ENCODE measurements at places on chromosomes 16 and 17. TPM values are rescaled to one million over a fixed set of nuclear protein-coding genes. Genes with fewer than 3 reads are reported as not detected.

GRCh38 chr17:6623941-6624340, 16.6 kb downstream of the KIAA0753 start:
- H3K4me3 ChIP-seq, result no peak overlapping the region
- peaks cover 3% of the 10 kb centered on the region for H3K36me3 ChIP-seq
- H3K27me3 ChIP-seq, result no peaks in the 10 kb centered on the region
- DNase-seq, result no peak
- H3K4me1 ChIP-seq, result no peaks in the 10 kb centered on the region
- H3K27ac ChIP-seq, result no peak overlapping the region

- DNase-seq, result no peak
- no peaks in the 10 kb centered on the region for H3K27me3 ChIP-seq
- H3K4me1 ChIP-seq, result peaks cover 8% of the 10 kb centered on the region
- no peaks in the 10 kb centered on the region for H3K36me3 ChIP-seq
Observed at GRCh38 chr16:86380030-86380429, 130.3 kb upstream of the FOXF1 start.

The NOG gene
- 9.5 TPM for polyA plus RNA-seq

- H3K27ac ChIP-seq, result peak overlapping the region; percentile 30
- peaks cover 8% of the 10 kb centered on the region for H3K4me1 ChIP-seq
- DNase-seq, result peak; percentile 11
- H3K27me3 ChIP-seq, result peaks cover 57% of the 10 kb centered on the region
Observed at GRCh38 chr17:77696151-77696720, 262.3 kb upstream of the TNRC6C start.

DNA sequence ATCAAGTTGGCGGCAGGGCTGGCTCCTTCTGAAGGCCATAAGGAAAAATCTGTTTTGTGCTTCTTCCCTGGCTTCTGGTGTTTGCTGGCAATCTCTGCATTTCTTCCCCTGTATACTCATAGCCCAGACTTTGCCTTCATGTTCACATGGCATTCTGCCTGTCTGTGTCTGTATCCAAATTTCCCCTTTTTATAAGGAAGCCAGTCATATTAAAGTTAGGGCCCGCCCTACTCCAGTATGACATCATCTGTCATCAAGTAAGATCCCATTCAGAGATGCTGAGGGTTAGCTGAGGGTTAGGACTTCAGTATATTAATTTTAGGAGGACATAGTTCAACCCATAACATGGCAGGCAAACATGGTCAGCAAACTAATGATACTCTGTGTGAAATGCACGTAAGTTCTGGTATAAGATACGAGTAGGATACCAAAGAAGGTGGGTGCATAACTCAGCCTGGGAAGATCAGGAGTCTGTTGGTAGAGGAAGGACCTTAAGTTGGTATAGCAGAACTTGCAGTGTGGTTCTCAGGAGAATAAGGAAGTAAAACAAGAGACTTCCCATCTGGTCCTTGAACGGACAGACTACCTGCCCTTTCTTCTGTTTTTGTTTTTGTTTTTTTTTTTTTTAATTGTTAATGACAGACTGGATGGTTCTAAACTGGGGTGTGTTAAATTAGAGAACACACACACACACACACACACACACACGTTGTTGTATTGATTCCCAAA, 13.9 kb downstream of the MAP2K6 start:
- H3K36me3 ChIP-seq, result no peaks in the 10 kb centered on the region
- no peak overlapping the region for H3K4me3 ChIP-seq
- H3K27ac ChIP-seq, result no peak overlapping the region
- no peak for DNase-seq

GRCh38 chr17:82836823-82837357, 2.9 kb downstream of the ZNF750 start:
- H3K4me3 ChIP-seq, result no peak overlapping the region
- H3K4me1 ChIP-seq, result peaks cover 26% of the 10 kb centered on the region
- peak overlapping the region; percentile 59 for H3K27ac ChIP-seq
- no peak for DNase-seq
- no peaks in the 10 kb centered on the region for H3K27me3 ChIP-seq

- no peak overlapping the region for H3K27ac ChIP-seq
- H3K4me1 ChIP-seq, result no peaks in the 10 kb centered on the region
- no peak overlapping the region for H3K4me3 ChIP-seq
- H3K27me3 ChIP-seq, result no peaks in the 10 kb centered on the region
- H3K36me3 ChIP-seq, result no peaks in the 10 kb centered on the region
Observed at GRCh38 chr16:62190426-62190825, 154.2 kb upstream of the CDH8 start.

GRCh38 chr16:85313526-85314301, 201.4 kb upstream of the CIBAR2 start:
- H3K27ac ChIP-seq, result peak overlapping the region; percentile 84
- no peak overlapping the region for H3K4me3 ChIP-seq
- no peaks in the 10 kb centered on the region for H3K36me3 ChIP-seq
- no peak for DNase-seq

The CCL7 gene
- polyA plus RNA-seq, result 1.2 TPM

The DRC7 gene
- polyA plus RNA-seq, result not detected

The STX1B gene
- polyA plus RNA-seq, result 2.7 TPM

DNA sequence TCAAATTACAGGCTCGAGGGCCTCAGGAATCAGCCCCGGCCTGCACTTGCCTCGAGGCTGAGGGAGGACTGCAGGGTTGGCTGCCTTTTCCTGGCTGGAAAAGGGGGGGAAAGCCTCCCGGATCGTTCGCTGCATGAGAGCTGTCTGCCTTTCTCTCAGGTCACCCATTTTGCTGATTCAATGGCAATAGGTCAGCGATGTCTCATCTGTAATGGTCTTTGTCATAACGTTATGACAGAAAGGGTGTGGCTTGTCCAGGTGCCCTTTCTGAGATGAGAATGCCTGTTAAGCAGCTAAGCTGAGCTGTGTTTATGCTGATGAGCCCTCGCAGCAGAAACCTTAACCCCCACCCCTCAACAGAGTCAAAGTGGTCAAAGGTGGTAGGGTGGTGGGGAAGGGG, 81.8 kb downstream of the AKAP1 start:
- H3K4me3 ChIP-seq, result no peak overlapping the region
- H3K27ac ChIP-seq, result no peak overlapping the region
- H3K27me3 ChIP-seq, result no peaks in the 10 kb centered on the region
- no peaks in the 10 kb centered on the region for H3K36me3 ChIP-seq

GRCh38 chr17:65433157-65433556, 128.3 kb downstream of the AXIN2 start:
- DNase-seq, result no peak
- no peak overlapping the region for H3K4me3 ChIP-seq
- H3K27me3 ChIP-seq, result no peaks in the 10 kb centered on the region
- no peaks in the 10 kb centered on the region for H3K4me1 ChIP-seq

DNA sequence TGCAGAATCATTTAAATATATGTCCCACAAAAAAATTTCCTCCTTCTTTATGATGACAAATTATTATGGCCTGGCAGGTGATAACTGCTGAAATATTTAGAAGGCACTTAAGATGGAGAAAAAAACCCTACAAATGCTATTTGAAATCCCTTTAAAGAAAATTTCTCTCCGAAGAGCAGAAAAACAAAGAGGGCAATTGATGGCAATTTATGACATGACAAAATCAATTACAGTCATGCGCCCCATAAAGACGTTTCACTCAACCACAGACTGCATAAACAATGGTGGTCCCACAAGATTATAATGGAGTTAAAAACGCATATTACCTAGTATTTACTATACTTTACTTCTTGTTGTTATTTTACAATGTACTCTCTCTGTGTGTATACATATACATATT, 25.2 kb upstream of the KIF2B start:
- H3K4me3 ChIP-seq, result no peak overlapping the region
- no peak overlapping the region for H3K27ac ChIP-seq
- no peaks in the 10 kb centered on the region for H3K4me1 ChIP-seq
- no peaks in the 10 kb centered on the region for H3K36me3 ChIP-seq
- DNase-seq, result no peak
- no peaks in the 10 kb centered on the region for H3K27me3 ChIP-seq

GRCh38 chr17:79086609-79087427, 12.2 kb downstream of the ENGASE start:
- no peaks in the 10 kb centered on the region for H3K4me1 ChIP-seq
- H3K27ac ChIP-seq, result no peak overlapping the region
- DNase-seq, result no peak
- no peak overlapping the region for H3K4me3 ChIP-seq
- no peaks in the 10 kb centered on the region for H3K27me3 ChIP-seq

DNA sequence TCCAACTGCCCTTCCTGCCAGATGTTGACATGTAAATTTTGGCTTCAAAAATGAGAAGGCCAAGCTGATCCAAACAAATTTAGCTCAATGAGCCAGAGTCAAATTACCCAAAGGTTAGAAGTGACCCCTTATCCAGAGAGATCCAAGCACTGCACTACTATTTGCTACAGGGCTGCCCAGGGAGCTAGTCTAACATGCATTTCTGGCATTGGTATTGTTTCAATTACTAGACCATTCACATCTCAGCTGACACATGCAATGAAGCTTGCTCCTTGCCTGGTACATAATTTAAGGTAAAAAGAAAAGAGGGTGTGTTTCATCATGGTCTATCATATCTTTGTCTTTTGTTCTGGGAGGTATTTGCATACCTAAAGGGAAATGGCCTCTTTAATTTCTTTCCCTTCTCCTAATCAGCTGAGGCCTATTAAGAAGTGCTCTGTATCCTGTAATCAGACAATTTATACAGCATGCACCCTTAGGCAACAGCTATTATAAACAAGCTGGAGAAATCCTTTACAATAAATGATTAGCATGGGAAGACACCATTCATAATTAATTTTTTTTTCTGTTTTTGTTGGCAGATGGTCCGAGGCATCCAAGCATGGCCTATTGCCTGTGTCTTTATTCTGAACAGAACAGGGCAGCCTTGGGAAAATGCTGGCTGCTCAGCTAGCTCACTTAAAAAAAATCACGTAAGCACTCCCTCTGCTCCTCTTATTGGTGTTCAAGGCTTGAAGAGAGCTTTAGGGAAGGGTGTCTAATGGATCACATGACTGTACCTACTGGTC, 161.5 kb upstream of the SALL1 start:
- no peak overlapping the region for H3K4me3 ChIP-seq
- no peak overlapping the region for H3K27ac ChIP-seq
- no peaks in the 10 kb centered on the region for H3K4me1 ChIP-seq
- no peak for DNase-seq
- H3K36me3 ChIP-seq, result no peaks in the 10 kb centered on the region
